ENCODE measurements at places on chromosomes 7 and 10. TPM values are rescaled to one million over a fixed set of nuclear protein-coding genes. Genes with fewer than 3 reads are reported as not detected.

- DNase-seq, result no peak
These were observed 4.4 kb upstream of the PDLIM1 start for GRCh38 chr10:95295031-95295755.

GRCh38 chr10:114102256-114102655, 58.6 kb downstream of the ADRB1 start:
- no peak for DNase-seq

GRCh38 chr7:28488061-28488791, 75.9 kb downstream of the CREB5 start:
- no peak for DNase-seq

GRCh38 chr7:124914298-124914697, 15.3 kb downstream of the POT1 start:
- no peak for DNase-seq

- no peak for DNase-seq
These were observed 19.2 kb downstream of the SMNDC1 start for GRCh38 chr10:110285501-110285900.

DNA sequence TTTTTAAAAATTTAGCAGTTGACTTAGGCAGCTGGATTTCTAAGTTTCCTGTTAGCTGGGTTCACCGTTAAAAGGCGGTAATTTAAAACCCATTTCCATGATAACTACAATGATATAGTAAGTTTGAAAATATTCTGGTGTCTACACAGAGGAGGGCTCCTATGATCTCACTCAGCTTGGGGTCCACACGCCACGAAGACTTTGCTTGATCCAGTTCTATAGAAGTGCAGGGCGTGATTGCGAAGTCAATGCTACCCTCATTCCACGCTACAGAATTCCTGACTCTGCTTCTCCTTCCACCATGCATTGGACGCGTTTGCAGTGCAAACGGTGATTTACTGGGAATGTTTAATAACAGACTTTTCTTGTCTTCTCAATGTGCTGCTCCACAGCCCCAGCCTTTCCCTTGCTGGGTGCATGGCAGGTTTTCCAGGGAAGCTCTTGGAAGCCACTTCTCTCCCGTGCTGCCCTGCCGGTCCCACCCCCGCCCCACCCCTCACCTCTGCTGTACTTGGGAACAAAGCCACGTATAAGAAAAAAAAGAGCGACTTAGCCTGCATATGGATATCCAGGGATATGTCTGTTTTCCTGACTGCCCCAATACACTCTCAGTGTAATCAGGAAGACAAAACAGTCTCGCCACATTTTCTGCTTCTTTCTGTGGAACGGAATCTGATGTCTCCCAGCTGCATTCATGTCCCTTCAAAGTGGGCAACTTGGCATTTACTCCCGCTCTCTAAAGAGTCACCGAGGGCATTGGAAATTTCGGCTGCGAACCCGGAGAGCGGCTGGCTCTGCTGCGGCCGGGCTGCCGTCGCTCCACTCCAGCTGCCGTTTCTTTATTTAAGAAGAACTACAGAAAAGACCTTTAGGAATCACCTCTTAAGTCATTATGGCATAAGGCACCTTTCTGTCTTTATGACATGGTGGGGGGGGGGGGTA, 434.4 kb upstream of the MGMT start:
- no peak for DNase-seq

DNA sequence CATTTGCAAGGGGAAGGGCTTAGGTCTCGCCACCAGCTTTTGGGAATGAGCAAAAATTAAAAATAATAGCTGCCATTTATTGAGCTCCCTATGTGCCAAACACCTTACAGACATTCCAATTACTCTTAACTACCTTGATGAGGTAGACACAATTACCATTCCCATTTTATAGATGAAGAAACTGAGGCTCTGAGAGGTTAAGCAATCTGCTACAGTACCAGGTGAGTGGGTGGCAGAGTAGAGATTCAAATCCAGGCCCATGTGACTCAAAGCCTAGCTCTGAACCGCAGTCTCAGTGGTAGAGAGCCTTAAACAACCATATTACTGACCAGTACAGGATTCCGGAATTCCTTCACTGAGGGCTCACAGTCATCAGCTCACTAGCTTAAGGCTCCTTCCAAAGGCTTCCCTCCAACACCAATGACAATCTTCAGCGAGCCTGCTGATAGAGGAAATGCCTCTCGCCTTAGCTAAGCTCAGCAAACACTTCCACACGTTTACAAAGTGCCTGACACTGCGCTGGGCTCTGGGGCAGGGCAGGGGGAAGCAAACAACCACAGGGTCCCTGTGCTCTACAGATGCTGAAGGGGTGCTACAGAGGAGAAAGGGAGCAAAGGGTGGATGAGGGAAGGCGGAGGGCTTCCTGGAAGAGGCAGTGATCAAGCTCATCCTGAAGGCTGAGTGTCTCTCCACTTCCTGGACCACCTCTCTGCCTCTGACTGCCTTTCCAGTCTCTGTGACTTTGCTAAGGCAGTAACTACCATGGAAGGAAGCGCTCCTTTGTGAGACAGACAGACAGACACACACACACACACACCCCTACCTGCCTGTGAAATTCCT, 7.4 kb downstream of the LRRC20 start:
- no peak for DNase-seq

DNA sequence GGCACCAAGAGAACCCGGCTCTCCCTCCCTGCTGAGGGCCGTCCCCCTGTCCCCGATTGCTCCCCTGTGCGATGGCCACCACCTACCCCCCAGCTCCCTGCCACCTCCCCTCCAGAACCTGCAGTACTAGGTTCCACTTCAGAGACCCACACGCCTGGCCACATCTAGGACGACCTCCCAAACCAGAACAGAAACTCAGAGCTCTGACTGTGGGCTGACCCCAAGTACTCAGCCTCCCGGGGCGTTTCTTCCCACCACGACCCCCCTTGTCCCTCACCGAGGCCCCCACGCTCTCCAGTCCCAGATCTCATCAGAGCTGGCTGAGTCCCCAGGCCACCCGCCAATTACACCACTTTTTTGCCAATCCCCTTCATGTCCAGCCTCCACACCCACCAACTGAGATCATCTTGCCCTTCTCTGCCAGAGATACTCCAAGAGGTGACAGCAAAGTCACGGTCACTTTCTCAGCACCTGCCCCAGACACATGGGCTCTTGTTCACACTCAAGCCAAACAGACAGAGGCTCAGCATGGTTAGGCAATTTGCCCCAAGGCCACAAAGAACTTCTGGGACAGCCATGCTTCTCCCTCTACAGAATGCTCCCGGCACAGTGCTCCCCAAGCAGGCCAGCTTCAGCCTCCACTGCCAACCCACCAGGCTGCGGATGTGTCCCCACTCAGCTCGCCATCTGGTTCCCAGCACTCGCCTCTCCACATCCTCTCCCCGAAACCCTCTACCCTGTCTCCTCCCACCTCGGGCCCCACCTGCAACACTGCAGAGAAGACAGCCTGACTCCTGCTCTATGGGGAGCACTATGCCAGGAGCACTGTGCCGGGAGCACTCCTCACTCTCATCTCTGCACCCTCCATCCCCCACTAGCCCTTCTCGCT, 4.7 kb downstream of the TMEM120A start:
- DNase-seq, result no peak

GRCh38 chr7:12827920-12828319, 140.5 kb downstream of the ARL4A start:
- DNase-seq, result no peak

GRCh38 chr10:97234400-97234799, 48.6 kb upstream of the SLIT1 start:
- DNase-seq, result no peak

- DNase-seq, result no peak
These were observed 89.7 kb downstream of the HGF start for GRCh38 chr7:81680120-81680519.

DNA sequence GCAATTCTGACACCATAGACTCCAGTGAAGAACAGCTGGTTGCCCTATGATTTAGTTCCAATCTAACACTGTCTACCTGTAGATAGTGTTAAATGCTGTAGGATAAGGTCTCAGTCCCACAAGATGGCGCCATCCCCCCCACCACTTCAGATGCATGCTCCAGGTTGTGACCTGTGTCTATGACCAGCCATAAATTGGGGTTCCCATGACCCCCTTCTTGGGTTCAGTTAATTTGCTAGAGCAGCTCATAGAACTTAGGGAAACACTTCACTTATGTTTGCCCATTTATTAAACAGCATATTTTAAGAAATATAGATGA, 13.1 kb downstream of the CCSER2 start:
- DNase-seq, result no peak

GRCh38 chr7:20350996-20351692, 20.4 kb downstream of the ITGB8 start:
- no peak for DNase-seq

DNA sequence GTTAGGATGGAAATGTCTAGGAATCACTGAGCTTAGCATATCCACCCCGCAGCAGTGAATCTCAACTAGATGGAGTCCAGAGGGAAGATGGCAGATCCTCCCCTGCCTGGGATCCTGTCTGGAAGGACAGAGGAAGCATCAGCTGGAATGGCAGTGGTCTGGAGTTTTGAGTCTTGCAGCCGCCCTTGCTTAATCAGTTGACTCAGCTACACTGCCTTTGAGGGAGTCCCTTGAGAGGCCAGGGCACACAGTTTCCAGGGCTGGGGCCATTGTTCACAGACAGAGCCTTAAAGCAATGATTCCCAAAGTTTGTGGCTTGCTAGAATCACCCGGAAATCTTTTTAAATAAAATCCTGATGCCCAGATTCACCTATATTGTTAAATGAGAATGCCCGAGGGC, 128.1 kb downstream of the NT5C2 start:
- DNase-seq, result no peak

GRCh38 chr10:130968964-130969363, 342.6 kb downstream of the TCERG1L start:
- no peak for DNase-seq

GRCh38 chr10:21487416-21488180, 37.9 kb downstream of the SKIDA1 start:
- no peak for DNase-seq

- DNase-seq, result no peak
These were observed 105.1 kb upstream of the ADCY1 start for GRCh38 chr7:45469103-45469502.

Gene TSPAN33
- total RNA-seq, result 7.2 TPM

Gene VSTM2A
- total RNA-seq, result 0.37 TPM

Gene ZP3
- 0.65 TPM for total RNA-seq

Gene SPDYE5
- total RNA-seq, result not detected

Gene AGR2
- total RNA-seq, result not detected

Gene GTPBP10
- 28.5 TPM for total RNA-seq

Gene GPR22
- not detected for total RNA-seq

Gene GATA3
- total RNA-seq, result 1.6 TPM

Gene MYH16
- not detected for total RNA-seq

Gene TNPO3
- total RNA-seq, result 45.9 TPM

Gene FAM13C
- total RNA-seq, result 43.0 TPM

Gene PNLIP
- total RNA-seq, result 1.1 TPM

Gene TAS2R41
- not detected for total RNA-seq

Gene BMI1
- total RNA-seq, result 58.5 TPM
